Caco-2 (cell line): ENCODE measurements at places on chromosomes 16 and 17.

- peak; percentile 14 for DNase-seq
Observed at GRCh38 chr17:66602659-66603384, 232.1 kb upstream of the CACNG5 start.

GRCh38 chr16:78108451-78108850 lies 9.0 kb downstream of the WWOX start:
- no peak for DNase-seq

- peak; percentile 60 for DNase-seq
Observed at GRCh38 chr17:44203731-44204440, 4.2 kb upstream of the ATXN7L3 start.

DNA sequence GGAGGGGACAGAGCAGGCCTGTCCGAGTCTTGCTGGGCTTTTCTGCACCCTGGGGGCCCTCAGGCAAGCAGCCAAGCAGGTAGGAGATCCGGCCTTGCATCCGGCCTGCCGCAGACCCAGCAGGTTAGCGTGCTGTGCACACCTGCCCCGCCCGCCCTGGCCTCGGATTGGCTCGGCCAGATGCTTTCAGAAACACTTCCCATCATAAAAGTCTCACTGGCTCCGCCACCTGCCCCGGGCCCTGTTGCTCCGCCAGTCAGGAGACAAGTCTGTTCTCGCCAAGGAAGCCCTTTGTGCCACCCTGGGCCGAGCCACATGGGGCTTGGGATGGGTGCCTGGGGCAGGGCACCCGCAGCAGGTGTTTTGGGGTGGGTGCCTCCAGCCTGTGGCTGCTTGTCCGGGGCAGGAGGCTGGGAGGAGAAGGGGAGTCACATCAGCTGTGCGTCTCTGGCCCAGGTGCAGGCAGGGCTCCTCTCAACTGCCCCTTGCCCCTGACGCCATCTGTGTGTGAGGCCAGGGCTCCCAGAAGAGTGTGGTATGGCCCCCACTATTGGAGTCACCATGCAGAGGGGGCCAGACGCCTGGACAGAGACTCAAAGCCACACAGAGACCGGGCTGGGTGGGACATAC lies 228.2 kb upstream of the GSE1 start:
- DNase-seq, result peak; percentile 50

DNA sequence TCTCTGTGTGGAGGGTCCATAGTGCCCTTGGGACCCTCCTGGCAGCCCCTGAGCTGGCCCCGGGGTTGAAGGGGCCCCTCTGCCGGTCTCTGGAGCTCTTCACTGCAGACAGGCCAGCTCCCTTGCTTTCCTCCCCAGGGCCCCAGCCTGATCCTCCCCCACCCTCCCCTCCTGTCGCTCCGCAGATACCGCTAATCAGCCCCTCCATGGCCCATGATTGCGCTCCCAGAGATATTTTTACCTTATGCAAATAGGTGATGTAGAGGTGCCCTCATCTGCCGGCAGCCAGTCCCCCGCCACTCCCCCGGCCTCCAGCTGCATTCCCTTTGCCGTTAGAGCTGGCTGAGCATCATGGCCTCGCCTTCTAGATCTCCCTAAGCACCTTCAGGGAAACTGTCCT lies 9.2 kb downstream of the MMP15 start:
- DNase-seq, result no peak

DNA sequence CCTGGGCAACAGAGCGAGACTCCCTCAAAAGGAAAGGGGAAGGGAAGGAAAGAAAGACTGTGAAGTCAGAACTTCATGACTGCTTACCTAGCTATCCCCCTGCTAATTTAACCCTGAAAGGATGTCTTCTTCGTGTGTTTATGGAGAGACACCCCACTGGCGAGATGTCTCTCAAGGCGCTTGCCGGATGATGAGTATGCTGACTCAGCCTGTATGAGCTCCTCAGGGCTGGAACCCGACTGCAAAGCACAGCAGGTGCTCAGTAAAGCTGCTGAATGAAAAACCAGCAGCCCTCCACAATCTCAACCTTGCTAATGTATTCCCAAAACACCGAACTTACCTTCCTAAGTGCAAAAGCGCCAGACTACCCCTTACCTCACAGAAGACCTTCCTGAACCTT lies 2.3 kb downstream of the ANKFY1 start:
- DNase-seq, result no peak

- no peak for DNase-seq
Observed at GRCh38 chr17:36048066-36048465, 16.0 kb upstream of the CCL18 start.
